ENCODE measurements at places on chromosomes 7 and 10.

GRCh38 chr7:112481833-112482670 is 1.3 kb downstream of the LSMEM1 start:
- no peak for DNase-seq

- DNase-seq, result peak; percentile 79
Measured at GRCh38 chr7:111730476-111731300, 168.4 kb upstream of the IMMP2L start.

DNA sequence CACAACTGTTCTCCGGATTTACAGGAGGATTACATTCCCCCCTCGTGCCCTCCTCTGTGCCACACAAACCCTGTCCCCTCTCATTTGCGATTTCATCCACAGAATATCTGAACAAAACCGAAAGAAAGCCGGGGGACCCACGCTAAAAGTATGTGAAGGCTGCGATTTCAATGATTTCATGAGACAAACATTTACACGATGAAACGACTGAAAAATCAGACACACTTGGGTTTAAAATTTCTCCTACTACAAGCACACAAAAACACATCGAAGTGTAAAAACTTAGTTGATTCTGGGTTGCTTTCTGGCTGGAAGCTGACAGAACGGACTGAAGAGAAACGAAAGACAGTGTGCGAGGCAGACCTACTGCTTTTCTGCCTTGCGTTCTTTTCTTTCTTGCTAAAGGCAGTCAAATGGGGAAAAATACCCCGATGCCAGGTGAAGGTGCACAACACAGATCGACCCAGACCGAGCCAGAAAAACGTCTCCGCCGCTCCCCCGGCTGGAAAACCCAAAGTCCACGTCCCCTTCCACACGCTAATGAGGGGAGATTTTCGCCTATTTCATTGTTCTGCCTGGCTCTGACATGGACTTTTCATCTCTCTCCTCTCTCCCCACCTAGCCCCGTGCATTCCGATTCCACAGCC is 1.2 kb downstream of the HIPK2 start:
- DNase-seq, result peak; percentile 55

DNA sequence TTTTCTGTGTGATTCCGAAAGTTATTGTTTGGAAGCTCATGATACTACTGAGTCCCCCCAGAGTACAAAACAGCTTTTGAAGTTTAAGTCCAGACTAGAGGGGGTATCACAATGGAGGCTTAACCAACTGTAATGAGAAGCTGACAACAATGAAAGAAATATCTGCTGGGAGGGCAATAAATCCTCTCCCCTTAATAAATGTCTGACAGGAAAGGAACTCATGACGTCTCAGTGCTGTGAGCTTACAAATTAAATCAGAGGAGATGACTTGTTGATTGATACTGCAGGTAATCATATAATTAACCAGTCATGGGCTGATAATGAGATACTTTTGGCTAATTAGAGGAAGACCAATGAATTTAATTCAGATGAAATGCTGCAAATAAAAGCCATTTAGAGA is 102.6 kb upstream of the WDR11 start:
- DNase-seq, result no peak

- DNase-seq, result no peak
Measured at GRCh38 chr7:120993553-120994191, 5.2 kb downstream of the CPED1 start.

- DNase-seq, result no peak
Measured at GRCh38 chr10:104591441-104591840, 49.6 kb upstream of the SORCS3 start.

DNA sequence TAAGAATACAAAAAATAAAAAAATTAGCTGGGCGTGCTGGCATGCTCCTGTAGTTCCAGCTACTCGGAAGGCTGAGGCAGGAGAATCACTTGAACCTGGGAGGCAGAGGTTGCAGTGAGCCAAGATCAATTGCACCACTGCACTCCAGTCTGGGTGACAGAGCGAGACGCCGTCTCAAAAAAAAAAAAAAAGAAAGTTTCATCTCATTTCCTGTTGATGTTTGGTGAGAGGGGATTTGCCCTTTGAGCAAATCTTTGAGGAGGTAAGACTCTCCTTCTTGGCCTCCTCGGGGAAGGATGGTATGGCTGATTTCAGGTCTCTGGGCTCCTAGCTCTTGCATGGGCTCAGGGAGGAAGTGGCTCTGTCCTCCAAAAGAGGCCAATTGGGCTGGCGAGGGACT is 3.6 kb upstream of the GRID2IP start:
- DNase-seq, result no peak

DNA sequence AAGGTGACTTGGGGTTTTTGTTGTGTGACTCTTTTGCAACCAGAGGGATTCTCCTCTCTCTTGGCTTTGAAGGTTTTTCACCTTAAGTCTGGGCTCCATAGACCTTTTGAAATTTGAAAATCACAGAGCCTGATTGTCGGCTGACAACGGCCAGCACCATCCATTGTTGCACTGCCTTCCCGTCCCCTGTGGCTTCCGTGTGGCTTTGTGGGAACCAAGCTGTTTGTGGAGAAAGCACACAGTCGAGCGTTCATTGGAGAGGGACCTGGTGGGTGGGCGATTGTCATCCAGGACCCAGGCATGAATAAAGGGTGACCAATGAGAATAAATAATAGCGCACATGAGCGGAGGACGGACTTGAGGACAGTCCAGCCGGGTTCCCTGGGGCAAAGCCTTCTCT is 7.4 kb upstream of the RAMP3 start:
- DNase-seq, result no peak

GRCh38 chr10:84784749-84785148 is 456.4 kb downstream of the CCSER2 start:
- no peak for DNase-seq

DNA sequence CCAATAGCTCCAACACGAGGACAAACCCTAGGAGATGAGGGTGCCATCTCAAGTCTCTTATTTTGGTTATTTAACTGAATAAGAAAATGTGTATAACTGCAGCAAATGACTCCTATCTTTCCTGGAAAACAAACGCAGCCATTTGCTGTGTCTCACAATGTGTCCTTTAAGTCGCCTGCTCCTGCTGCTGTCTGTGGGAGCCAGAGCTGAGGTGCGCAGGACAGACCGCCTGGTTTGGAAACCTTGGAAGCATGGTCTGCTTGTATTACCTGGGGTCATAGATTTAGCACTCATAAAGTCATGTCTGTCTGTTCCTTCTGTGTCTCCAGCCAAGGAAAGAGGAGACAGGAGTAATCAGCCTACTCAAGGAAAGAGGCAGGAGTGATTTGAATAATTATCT is 760.2 kb downstream of the GRID1 start:
- DNase-seq, result no peak

GRCh38 chr7:20998309-20998708 is 211.6 kb upstream of the SP8 start:
- DNase-seq, result no peak

DNA sequence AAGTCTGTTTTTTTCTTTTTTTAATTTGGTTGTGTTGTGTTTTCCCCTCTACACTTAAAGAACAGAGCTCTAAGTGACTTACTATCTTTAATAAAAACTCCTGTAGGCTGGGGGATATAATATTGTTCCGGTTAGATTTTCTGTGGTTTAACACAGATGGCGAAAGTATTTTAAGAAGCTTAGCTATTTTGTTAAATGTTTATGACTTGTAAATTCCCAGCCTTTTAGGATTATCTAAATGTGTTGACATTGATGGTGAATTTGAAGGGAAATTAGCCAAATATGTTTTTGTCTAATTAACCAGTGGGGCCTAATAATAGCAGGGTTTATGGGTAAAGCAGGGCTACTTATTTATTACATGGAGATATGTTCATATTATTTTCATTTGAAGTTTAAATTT is 538.5 kb downstream of the INHBA start:
- DNase-seq, result no peak

- DNase-seq, result peak; percentile 67
Measured at GRCh38 chr10:49539320-49539885, 482 bp upstream of the ERCC6 start.

- no peak for DNase-seq
Measured at GRCh38 chr7:150938566-150938965, 39.6 kb downstream of the KCNH2 start.

DNA sequence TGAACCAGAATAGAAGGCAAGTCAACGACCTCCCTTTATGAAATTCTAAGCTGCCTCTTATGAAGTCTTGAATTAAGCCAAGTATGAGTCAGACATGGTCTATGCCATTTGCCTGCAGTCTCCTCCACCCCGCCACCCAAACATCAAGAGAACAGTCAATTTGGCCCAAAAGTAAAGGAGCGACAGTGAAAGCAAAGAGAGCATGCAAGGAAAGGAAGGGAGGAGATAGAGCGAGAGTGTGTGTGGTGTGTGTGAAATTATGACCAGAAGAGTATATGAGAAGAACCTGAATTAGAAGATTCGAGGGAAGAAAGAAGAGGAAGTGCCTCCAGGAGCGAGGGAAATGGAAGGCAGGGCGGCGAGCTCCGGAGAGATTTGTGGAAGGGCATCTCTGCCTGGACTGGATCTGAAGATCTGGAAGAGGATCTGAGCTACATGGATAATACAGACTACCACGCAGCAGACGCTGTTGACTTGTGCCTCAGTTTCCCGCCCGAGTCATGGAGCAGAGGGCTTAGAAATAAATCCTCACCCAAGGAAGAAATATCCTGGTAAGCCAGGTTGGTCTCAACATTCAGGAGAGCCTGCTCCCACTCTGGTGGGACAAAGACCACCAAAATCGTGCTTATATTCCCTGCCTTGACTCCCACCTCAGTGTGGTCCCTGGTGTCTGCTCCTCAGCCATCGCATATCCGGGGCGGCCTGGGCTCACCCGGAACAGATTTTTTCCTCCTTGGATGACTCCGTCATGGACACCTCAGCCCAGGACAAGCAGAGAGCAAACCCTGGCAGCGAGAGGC is 459 bp downstream of the ZDHHC6 start:
- DNase-seq, result peak; percentile 60

DNA sequence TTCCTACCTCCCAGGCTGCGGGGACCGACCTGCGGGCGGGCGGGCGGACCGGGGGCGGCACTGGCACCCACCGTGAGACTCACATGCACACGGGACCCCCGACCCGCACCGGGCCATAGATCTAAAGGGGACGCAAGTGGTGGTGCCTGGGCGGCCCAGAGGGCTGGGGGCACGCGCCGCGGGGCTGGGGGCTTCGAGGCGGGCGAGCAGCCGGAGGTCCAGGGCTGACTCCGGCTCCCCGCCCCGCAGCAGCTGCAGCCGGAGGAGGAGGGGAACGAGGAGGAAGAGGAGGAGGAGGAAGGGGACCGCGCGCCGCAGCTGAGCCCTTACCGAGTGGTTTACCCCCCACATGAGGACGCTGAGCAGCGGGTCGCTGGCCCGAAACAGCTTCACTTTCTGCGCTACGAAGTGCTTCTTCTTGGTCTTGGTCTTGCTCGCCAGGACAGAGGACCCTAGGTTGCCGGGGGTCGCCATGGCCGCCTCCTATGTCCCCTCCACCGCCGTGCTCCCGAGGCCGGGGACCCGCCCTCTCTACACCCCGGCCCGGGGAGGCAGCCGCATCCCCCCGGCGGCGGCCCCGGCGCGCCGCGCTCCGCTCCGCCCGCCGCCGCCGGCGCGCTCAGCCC is 412 bp downstream of the PIP4K2A start:
- DNase-seq, result peak; percentile 74

GRCh38 chr7:49878627-49879026 is 105.2 kb downstream of the VWC2 start:
- no peak for DNase-seq

DNA sequence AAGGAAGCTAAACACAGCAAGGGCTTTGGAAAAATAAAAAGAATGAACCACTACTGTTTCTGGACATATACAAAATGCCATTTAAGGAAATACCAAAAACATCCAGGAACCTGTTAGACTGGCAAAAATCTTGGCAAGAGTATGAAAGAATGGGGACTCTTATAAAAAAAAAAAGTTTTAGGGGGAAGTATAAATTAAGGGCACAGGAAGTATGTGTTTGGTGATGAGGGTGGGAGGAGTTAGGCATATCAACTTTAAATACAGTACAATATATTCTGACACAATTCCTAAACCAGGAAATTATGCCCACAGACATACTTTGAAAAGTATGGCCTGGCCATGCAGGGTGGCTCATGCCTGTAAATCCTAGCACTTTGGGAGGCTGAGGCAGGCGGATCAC is 74.2 kb downstream of the WAPL start:
- no peak for DNase-seq

GRCh38 chr7:42572056-42572455 is 335.0 kb upstream of the GLI3 start:
- no peak for DNase-seq

DNA sequence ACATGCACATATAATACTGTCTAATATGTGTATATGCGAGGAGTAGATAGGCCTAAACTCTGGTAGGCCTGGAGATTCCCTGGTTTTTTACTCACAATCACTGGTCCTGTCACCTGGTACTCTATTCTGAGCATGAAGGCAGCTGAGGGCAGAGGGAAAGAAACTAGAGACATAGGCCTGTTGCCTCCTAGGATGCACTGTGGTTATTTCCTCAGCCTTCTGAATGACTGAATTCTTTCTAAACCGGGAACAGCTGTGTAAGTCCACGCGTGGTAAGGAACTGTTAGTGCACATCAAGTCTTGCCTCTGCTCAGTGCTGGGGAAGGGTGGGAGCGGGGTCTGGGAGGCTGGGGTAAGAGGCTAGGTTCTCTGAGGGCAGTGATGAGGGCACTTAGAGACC is 7.7 kb downstream of the KAZALD1 start:
- peak; percentile 56 for DNase-seq

GRCh38 chr10:121942749-121943416 is 15.1 kb upstream of the ATE1 start:
- DNase-seq, result no peak

GRCh38 chr10:117970962-117971361 is 75.8 kb downstream of the RAB11FIP2 start:
- no peak for DNase-seq

- DNase-seq, result no peak
Measured at GRCh38 chr10:74282151-74282847, 131.3 kb downstream of the ADK start.

DNA sequence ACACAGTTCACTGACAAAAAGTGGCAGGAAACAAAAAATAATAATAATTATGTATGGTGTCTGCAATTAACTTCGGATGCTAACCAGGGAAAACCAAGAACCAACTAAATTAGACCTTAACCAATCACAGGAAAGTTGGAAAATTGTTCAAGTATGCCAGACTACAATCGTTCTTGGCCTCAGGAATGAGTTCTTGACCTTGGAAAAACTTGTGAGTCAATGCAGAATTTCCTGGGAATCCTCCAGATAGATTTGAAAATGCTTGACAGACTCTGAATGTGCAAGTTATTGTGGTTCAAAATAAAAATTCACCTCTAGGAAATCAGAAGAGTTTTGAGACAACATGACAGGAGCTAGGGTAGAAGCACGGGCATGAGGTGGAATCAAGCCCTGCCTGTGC is 171.5 kb downstream of the C7orf25 start:
- no peak for DNase-seq

DNA sequence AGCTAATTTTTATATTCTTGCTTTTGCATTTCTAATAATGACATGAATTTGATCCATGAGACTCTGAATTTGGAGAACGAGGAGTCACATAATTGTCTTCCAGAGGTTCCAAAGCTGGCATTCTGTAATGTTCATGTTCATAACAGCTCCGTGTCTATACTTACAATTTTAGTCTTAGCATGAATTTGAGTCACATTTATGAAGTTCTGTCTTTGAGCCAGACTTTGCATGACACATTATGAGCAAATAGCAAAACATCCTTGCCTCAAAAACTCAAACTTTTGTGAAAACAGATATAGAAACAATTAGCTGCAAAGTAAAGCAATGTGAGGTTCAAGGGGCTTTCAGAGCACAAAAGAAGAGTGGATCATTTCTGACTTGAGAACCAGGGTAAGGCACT is 44.5 kb upstream of the CAV2 start:
- DNase-seq, result no peak
